H7 (cell line): ENCODE measurements at places on chromosomes 3 and 15. TPM values are rescaled to one million over a fixed set of nuclear protein-coding genes. Genes with fewer than 3 reads are reported as not detected.

DNA sequence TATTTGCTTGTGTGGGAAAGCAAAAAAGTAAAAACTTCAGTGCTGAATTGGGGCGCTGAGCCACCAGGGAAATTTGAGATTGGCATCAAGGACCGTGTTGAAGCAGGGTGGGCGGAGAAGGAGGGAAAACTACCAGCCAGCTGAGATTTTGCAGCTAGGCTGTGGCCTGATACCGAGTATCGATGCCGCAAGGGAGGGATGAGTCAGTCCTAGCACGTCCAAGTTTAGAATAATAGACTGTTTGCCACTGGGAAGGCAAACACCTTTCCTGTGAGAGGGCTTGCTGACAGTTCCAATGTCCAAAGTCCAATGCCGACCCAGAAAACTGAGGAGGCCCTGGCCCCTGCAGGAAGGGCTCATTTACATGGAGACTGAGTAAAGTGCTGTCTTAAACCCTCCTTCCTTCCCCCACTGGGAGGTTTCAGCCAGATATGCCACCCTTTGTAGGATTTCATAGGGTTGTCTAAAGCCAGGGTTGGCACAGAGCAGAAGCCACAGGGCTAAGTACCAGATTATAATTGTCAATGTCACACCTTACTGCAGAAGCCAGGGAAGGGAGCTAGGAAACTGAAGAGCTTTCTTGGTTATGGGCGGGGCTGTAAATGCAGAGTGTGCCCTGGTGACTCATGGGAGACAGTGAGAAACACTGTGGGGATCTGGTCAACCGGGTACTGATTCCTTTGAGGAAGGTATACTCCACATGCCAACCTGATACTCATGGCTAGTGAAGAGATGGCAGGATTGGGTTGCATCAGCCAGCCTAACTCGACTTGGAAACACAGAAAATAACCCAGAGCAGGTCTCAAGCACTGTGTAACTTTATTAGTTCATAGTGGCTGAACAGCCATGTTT, 28.4 kb upstream of the PIK3CB start:
- DNase-seq: peak; percentile 63

NPAP1 gene
- total RNA-seq: not detected in 2 replicates

DNA sequence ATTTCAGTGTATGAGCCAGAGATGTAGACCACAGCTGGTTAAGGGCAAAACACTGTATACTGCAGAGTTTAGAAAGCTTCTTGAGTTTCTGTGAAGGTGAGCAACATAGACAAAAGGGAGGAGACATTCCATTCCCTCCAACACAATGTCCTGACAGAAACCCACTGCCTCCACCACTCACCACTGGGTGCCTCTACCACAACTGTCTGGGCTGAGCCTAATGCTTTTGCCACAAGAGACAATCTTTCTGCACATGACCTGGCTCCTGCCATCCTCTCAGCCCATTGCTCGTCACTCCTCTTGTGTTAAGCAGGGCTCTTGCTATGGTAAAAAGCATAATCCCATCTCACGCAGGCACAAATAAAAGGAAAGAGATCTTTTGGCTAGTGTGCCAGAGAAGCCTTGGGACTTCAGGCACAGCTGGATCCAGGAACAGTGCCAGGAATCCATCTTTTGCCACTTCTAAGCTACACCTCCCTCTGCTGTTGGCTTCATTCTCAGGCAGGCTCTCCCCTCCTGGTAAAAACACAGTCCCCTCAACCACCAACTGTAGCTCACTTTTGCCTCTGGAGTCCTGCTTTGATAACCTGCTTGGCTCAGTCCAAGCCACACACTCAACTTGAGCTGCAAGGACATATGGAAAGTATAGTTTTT, 140.6 kb upstream of the PRR20G start:
- DNase-seq: no peak

DNA sequence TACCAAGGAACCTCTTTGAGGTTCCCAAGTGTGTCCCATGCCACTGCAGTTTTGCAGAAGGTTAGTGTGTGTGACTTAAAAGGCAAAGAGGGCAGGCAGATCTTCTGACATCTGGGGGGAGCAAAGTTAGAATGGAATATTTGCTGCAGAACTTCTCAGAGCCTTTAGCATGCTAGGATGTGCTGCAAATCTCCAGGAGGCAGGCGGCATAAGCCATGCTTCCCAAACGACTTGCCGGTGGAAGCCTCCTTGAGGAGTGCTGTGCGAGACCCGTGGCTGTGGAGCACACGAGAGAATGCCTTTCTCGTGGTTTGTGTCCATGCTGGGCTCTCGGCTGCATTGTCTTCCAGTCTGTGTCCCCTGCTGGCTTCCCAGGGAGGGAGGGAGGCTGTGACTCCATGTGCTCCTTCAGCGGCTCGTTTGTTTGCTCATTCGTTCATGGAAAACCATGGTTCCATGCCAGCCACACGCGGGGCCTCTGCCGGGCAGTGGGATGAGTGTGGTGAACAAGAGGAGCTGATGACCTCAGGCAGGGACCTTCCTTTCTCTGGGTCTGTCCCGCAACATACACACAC, 13.8 kb downstream of the HDAC11 start:
- no peak for DNase-seq

DNA sequence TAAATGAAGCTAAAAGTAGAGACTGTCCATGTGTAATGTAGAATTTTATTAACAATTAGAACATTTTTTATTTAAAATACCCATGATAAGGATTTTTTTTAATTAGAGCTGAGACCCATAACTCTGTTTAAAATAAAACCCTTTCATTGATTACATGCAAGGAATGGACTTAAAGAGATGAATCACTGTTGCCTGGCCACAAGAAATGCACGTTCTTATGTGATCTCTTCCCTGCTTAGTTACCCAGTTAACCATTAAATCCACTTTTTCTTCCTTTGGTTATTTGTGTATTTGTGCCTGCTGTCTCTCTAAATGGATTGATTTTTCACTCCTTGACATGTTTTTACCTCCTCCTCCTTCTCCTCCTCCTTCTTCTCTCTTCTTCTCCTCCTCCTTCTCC, 83.3 kb upstream of the SLITRK3 start:
- no peak for DNase-seq
